ENCODE measurements at places on chromosomes 1 and 21.

DNA sequence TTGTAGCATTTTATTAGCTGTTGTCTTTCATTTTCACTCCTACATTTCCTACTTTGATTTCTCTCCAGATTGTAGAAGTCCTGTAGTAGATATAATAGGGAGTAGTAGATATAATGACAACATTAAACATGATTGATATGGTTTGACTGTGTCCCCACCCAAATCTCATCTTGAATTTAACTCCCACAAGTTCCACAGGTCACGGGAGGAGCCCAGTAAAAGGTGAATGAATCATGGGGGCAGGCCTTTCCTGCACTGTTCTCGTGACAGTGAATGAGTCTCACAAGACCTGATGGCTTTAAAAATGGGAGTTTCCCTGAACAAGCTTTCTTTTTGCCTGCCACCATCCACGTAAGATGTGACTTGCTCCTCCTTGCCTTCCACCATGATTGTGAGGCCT is 7.5 kb upstream of the PRDX6 start:
- DNase-seq, result no peak

DNA sequence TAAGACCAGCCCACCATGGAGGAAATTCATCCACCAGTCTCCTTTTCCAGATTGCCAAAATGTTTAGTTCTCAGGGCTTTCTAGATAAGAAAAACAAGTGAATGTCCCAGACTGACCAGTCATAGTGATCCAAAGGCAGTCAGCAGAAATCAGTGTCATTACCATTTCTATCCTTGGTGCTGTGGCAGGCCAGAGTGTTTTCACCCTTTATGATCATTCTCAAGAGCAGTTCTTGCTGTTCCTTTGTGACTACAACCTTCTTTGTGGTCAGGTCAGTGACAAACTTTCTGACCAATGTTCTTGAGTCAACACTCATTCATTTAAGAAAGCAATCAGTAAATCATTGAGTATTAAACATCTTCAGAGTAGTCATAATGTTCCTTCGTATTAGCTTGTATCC is 7.3 kb upstream of the DHCR24 start:
- no peak for DNase-seq

GRCh38 chr1:212284332-212284743 is 872 bp upstream of the PPP2R5A start:
- DNase-seq, result no peak

- no peak for DNase-seq
Observed at GRCh38 chr1:94143809-94144176, 22.8 kb upstream of the ABCA4 start.

GRCh38 chr1:119516680-119517079 is 9.7 kb downstream of the HSD3B1 start:
- DNase-seq, result no peak

GRCh38 chr1:78333502-78333901 is 157.3 kb upstream of the PTGFR start:
- DNase-seq, result no peak

DNA sequence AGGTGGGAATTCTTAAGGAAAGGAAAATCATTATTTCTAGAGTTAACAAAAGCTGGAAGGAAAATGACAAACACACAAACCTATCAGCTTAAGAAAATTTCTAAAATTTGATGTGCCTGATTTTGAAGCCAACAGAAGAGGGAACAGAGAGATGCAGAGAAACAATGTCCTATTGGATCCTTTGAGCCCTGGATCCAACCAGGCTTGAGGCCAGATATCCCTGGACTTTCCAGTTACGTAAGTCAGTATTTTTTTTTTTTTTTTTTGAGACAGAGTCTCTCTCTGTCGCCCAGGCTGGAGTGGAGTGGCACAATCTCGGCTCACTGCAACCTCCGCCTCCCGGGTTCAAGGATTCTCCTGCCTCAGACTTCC is 648.9 kb downstream of the KIF26B start:
- DNase-seq, result no peak

- DNase-seq, result no peak
Observed at GRCh38 chr21:25002676-25003075, 604.6 kb downstream of the MRPL39 start.

- no peak for DNase-seq
Observed at GRCh38 chr1:67723620-67724019, 38.6 kb downstream of the GADD45A start.

DNA sequence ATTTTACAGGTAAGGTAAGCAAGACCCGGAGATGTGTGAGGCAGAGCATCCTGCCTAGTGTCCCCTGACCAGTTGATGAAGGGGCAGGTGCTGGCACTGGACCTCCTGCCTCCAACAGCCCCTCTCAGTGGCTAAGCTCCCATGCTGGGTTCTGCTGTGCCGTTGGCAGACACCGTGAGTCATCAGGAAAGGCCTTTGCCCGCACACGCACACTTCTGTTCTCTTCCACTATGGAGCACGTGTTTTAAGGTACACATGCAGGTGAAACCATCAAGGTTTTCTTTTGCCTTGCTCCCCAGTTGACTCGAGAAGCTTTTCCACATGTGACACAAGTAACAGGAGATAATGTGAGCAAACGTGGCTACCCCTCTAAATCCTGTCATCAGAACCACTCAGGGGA is 207.9 kb downstream of the RRAGC start:
- no peak for DNase-seq

DNA sequence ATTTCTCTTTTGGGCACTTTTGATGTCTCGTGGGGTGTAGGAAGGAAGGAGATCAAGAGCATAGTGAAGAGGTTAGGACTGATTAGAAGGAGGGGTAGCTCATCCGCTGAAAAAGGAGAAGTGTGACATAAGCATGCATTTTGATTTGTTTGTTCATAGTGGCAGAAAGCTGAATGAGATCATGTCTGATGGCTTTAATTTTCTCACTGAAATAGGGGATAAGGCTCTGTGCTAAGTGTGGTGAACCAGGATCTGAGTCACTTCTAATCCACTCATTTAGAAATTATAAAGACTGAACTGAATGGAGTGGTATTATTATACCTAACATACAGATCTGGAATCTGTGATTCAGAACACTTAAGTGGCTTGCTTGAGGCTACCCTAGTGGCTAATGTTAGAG is 344.5 kb downstream of the PDE4B start:
- no peak for DNase-seq

GRCh38 chr21:22115746-22116145 is 1117.5 kb downstream of the NCAM2 start:
- DNase-seq, result no peak

- DNase-seq, result no peak
Observed at GRCh38 chr1:208065862-208066261, 154.9 kb upstream of the CD34 start.

- DNase-seq, result no peak
Observed at GRCh38 chr1:9321480-9321849, 28.8 kb downstream of the SPSB1 start.

DNA sequence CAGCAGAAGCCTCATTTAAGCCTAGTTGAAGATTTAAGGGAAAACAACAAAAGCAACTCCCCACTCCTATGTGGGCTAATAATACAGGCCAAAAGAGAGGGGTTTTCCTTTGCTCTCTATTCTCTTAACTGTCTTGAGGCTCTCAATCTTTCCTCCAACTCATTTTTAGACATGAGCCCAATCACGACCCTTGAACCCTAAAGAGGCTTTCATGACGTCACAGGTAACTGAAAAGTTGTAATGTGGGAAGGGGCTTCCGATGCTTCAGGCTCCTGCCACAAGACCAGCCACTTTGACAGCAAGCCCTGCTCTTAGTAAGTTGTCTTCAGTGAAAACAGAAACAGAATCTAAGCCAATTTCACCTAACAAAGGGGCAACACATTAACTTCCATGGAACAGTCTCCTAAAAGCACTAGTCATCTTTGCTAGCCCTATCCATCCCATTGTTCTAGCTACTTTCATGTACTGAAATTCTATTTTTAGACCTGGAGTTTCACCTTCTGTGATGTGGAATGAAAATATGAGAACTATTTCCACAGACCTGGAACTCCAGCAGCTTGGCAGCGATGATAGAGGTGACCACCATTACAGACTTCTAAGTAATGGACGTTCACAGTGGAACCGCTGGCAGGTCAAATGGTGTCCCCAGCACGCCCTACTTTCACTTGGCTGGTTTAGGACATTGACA is 36.3 kb downstream of the GPR161 start:
- DNase-seq, result no peak

DNA sequence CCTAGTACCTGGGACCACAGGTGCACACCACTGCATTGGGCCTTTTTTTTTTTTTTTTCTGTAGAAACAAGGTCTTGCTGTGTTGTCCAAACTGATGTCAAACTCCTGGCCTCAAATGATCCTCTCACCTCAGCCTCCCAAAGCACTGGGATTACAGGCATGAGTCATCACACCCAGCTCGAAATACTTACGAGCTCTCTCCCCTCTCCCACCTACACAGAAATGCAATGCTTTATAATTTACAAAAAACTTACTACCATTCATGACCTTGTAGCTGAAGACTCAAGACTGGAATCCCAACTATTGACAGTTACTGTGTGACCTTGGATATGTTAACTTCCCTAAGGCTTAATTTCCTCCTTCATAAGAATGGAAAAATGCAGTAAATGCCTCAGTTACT is 18.7 kb downstream of the FOXJ3 start:
- no peak for DNase-seq

DNA sequence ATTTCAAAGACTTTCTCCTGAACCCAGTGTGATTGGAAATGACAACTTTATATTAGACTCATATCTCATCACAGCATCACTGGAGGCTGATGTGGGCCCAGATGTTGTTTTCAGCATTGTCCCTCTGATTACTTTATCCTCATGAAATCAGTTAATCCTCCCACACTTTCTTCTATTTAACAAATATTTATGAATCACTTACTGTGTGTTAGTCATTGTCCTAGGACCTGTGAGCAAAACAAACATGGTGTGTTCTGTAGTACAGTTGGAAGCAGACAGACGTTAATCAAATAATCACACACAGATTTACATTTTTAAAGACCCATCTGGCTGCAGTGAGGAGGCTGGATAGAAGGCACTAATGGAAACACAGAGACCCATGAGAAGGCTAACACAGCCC is 383.7 kb downstream of the PRDM2 start:
- no peak for DNase-seq

DNA sequence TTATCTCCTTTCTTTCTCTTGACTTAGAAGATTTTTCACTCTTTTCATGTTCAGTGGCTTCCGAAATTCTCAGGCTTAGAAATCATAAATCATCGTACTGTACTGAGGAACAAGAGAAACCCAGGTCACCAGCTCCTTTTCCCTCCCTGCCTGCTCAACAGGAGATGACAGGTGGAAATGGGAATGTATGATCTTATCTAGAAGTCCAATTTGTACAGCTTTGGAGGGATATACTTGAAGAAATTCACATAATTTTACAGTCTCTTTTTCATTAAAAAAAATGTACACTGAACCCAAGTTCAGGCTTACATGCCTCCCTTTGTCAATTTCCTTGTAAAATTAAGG is 11.7 kb downstream of the EVA1C start:
- DNase-seq, result no peak

DNA sequence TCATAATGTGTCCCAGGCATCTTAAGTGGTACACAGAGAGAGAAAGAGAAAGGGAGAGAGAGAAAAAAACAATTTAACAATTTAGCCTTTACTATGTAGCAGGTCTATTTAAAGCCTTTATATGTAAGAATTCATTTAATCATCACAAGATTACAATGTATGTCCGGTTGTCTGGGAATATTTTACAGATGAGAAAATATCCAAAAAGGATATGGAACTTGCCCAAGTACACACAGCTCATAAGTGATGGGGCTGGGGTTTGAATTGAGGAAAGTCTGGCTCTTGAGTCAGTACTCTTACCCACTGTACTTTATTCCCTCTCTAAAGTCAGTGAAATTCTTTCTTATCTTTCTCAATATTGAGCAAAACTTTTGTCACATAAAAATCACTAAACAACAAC is 104.6 kb downstream of the LYPLAL1 start:
- DNase-seq, result no peak

- DNase-seq, result no peak
Observed at GRCh38 chr1:94953746-94954145, 26.8 kb upstream of the CNN3 start.

DNA sequence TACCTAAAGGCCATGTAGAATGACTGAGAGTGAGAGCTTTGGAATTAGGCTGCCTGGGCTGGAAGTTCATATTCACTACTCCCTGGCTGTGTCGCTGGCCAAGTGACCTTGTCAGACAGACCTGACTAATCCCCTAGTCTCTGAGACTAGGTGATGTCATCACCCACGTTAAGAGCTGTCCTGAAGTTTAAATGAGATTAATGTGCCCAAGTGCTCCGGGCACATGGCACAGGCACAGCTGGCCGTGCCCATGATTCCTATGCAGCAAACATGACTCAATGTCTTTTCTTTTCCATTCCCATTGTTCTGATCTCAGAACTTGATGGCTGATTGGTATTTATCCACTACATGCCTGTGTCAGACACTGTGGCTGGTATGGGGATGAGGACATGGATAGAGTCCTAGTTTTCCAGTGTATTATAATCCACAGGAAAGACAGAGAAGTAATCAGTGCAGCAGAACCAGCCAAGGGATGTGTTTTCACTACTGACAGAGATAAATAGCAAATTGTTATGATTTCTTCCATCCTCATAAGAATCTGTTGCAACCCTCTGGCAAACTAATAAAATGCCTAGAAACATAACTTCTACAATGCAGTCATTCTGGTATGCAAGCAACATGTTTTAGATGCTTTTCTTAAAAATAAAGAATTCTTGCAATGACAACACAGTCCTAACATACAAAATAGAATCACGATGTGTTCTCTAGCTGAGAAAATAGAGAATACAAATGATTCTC is 180.9 kb downstream of the PCP4 start:
- DNase-seq, result no peak

- peak; percentile 37 for DNase-seq
Observed at GRCh38 chr1:48007047-48007446, 9.9 kb upstream of the TRABD2B start.

DNA sequence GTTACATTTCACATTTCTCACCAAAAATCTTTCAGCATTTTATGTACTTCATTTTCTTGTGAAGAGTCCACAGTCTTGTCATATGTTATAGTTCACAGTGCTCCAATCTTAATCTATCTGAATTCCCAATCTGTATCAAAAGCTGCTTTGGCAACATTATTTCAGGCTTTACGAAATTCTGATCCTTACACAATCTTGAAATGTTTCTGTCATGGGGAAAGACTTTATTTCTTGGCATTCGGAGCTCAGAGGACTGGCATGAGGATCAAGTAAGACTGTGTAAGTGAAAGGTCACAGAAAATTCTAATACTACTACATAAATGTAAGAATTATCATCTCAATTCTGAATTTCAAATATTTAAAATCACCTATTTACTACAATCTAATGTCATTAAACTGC is 2.0 kb downstream of the USP33 start:
- no peak for DNase-seq

DNA sequence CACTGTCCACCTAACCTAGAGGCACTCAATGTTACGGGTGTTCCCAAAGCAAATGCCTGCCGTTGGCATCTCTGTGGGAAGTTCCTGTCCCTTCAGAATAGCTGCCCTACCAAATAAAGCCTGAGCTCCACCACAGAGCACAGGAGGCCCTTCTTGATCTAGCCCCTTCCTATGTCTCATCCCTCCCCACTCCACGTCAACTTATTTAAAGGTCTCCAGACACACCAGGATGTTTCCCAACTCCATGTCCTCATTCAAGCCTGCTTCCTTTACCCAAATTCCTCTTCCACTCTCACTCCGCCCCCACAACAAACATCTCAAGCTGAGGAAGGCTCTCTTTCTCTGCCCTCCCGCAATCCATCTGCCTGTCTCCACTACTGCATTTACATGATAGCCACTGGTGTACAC is 87.7 kb downstream of the TGFBR3 start:
- DNase-seq, result no peak

Data from left forelimb (tissue), 1 donor.